ENCODE measurements at places on chromosomes 5 and 9.

DNA sequence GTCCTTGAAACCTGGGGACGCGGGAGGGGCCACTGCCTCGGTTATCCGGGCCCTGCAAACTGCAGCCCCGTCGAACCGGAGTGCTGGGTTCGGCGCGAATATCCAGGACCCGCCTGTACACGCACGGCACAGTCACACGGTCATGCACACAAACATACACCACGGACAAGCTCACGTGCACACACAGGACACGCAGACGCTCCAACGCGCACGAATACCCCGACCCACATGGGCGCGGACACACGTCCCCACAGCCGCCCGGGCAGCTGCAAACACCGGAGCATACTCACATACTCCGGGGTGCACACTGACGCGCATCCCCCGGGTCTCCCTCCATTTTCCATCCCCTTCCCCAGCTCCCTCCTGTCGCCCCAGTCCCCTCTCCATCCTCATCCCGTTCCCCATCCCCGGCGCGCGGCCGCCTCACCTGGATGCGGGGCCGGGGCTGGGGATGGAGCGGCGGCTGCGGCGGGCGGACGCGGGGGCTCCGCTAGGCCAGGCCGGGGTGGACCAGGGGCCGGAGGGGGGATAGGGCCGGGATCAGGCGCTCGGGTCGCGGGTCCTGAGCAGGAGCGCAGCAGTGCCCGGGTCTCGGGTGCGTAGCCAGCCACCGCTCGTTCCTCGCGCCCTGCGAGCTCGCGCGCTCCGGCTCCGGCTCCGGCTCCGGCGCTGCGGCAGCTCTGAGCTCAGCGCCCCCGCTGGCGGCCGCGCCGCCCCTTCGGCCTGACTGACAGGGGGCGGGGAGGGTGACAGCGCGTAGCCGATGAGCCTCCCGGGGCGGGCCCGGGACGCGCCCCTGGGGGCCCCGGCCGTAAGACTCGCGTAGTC lies at the start of the genes EIF4E1B and SNCB:
Gene EIF4E1B, plus strand, starts transcription at position 823 of the 828 bp plus-strand sequence. CDS start 12,113 bp downstream, outside the sequence.
Gene SNCB, minus strand, starts transcription at position 682 of the 828 bp plus-strand sequence. CDS start 880 bp downstream, outside the sequence.
- no peak for DNase-seq

- DNase-seq = no peak
These were observed 52.4 kb downstream of the GALNT10 start for GRCh38 chr5:154242964-154243376.

DNA sequence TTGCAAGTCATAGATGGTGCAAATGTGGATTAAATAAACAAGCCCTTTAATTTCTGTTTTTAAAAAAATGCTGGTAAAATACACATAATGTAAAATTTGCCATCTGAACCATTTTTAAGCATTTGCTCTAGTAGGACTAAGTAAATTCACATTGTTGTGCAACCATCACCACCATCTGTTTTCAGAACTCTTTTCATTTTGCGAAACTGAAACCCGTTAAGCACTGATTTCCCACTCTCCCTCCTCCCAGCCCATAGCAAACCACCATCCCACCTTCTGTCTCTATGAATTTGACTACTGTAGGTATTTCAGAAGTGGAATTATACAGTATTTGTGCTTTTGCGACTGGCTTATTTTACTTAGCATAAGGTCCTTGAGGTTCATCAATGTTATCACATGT lies 103.3 kb upstream of the CNTLN start:
- DNase-seq = no peak

DNA sequence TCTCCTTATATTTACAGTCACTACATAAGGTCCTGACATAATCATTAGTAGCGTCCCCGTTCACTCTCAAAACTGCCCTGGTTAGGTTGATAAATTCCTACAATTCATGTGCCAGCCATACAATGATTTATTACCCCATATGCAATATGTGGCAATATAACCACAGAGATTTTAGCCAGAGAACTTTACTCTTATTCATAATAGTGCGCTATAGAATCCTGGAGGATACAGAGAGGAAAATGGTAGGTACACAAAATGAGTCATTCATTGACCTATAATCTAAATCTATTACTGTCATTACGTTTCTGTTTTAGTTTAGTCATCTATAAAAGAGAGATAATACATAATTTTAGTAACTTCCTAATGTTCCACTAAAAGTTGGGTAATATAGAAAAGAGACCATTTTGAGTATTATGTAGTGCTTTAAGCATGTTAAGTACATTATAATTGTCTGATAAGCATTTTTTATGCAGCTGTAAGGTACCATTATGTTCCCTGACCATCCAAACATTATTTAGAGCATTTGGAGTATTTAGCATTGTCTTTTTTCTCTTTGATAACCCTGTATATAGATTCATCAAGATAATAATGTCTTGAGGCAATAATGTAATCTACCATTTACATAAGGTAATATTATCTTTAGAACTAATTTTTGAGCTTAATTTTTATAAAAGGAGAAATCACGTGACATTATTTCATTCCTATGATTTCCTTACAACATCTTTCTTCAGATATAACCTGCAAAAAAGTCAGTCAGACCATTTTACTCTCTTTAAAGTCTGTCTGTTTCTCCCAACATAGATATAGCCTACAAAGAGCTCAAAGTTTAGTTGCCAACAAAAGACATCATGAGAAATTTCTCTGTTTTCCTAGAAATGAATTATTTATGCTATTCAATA lies 655.5 kb upstream of the ZNF608 start:
- no peak for DNase-seq

DNA sequence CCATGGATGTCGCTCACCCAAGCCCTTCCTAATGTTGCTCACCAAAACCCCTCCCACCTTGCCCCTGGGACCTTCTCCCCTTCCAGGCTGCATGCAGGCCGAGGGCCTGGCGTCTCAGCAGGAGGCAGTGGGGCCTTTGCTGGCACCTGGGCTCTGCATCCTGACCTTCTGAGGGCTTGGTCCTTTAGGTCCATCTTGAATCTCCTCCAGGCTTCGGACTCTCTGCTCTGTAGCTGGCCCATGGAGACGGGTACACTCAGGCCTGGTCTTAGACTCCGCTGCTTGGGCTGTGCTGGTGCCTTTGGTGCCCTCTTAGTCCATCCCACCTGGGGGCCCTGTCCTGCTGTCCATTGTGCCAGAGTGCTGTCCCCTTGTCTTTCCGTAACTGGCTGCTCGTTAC lies 14.0 kb downstream of the TENT4A start:
- DNase-seq = no peak
